ENCODE measurements at places on chromosomes 1 and 21.

GRCh38 chr1:226823643-226824042, 46.8 kb upstream of the PSEN2 start:
- peaks cover 23% of the 10 kb centered on the region for H3K4me1 ChIP-seq
- H3K27me3 ChIP-seq, result no peaks in the 10 kb centered on the region
- no peaks in the 10 kb centered on the region for H3K36me3 ChIP-seq
- no peak overlapping the region for H3K4me3 ChIP-seq
- no peak for DNase-seq
- H3K27ac ChIP-seq, result no peak overlapping the region

DNA sequence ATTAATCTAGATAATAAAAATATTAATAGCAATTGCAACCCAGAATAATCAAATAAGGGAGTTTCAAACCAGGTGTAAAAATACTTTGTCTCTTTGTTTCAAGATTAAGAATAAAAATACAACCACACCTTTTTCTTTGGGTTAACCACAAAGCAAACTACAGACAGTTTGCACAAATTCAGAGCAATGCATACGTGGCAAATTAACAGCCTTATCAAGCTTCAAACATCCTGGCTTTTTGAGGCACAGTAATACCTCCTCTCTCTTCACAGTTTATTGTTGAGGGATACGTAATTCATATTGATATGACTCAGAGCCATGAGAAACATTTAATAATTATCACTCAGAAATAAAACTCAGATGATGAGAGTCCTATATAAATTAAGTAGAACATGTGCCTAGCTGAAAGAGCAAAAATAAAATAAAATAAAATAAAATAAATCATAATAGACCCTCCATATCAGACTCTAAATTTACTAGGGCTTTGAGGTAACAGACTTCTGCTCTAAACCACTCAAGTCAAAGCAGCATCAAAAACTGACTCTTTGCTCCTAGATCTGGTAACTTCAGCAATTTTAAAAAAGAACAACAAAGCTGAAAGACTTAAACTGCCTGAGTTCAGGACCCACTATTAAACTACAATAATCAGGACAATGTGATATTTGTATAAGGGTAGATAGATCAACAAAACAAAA, 11.4 kb downstream of the EDEM3 start:
- H3K36me3 ChIP-seq, result peaks cover 7% of the 10 kb centered on the region
- DNase-seq, result no peak
- peaks cover 10% of the 10 kb centered on the region for H3K4me1 ChIP-seq
- no peak overlapping the region for H3K4me3 ChIP-seq
- peak overlapping the region; percentile 55 for H3K27ac ChIP-seq

DNA sequence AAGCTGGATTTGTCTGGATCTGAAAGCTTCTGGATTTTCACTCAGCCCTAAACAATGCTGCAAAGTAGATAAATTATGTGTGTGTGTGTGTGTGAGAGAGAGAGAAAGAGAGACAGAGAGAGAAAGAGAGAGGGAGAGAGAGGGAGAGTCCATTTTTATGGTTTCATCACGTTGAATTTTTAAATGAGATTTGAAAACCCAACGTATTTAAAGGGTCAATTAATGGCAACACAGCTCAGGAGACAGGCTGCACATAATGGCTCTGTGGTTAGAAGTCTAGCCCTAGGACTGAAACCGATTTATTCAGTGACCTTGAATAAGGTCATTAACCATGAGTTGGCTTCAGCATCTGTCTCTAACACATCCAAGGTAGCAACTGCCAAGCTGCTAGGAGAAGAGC, 35.3 kb upstream of the FMN2 start:
- H3K27ac ChIP-seq, result no peak overlapping the region
- no peaks in the 10 kb centered on the region for H3K4me1 ChIP-seq
- no peak overlapping the region for H3K4me3 ChIP-seq
- DNase-seq, result no peak
- H3K27me3 ChIP-seq, result no peaks in the 10 kb centered on the region
- no peaks in the 10 kb centered on the region for H3K36me3 ChIP-seq

DNA sequence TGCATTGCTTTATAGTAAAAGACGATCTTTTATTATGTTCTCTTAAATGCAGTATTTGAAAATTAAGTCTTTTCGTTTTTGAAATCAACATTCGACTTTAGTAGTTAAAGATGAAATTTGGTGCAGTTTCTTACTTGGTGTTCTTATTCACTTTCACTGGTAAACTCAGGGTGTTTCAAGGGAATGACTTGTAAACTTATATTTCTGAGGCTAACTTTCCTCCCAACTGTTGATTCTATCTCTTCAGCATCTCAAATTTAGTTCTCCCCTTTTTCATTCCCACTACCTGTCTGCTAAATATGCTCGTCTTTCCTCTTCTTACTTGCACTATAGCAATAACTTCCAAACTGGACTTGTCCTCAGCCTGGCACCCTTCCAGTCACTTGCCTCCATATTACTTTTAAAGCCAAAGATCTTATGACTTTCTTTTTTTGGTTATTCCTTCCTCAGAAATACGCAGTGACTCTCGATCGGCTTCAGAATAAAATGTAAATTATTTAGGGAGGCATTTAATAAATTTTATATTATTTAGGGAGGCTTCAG, 988 bp downstream of the SLC35A3 start:
- H3K4me3 ChIP-seq, result peak overlapping the region; percentile 80
- peaks cover 11% of the 10 kb centered on the region for H3K4me1 ChIP-seq
- peak overlapping the region; percentile 71 for H3K27ac ChIP-seq
- no peaks in the 10 kb centered on the region for H3K27me3 ChIP-seq
- peaks cover 18% of the 10 kb centered on the region for H3K36me3 ChIP-seq
- no peak for DNase-seq
